ENCODE measurements at places on chromosomes 3 and 15. TPM values are rescaled to one million over a fixed set of nuclear protein-coding genes. Genes with fewer than 3 reads are reported as not detected.

GRCh38 chr3:17742102-17742879 is at the start of gene TBC1D5:
TSS of gene TBC1D5 (minus strand) at chr3:17742631. CDS start at chr3:17508570, 234,061 bp downstream.
- peak; percentile 84 for DNase-seq

DNA sequence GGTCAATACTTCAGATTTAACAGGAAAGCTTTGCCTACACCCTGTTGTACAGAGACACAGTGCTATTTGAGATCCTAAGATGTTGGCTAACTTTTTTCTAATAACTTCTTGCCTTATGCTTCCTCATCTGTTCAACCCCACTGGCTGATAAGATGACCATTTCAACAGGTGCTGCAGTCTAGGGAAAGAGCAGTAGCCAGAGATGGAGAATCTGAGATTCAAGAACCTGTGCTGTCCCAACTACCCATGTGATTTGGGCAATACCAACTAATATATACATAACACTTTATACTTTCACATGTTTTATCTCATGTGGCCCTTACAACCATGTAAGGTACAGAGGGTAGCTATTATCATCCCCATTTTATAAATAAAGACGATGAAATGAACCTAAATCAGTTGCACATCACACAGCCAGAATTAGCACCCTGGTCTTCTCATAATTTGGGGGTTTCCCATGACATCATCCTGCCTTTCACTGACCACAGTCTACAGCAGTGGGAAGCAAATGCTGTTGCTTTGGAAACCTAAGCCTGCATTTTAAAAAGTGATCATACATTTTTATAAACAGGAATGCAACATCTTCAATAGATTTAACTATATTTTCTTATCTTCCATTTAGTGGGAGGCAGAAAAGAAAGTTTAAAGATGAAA is 9.7 kb downstream of the TTC23 start:
- DNase-seq, result no peak

- DNase-seq, result no peak
Observed at GRCh38 chr3:24566927-24567326, 72.3 kb upstream of the THRB start.

- no peak for DNase-seq
Observed at GRCh38 chr3:122496508-122496907, 18.2 kb downstream of the KPNA1 start.

GRCh38 chr3:48748754-48749153 is 31.7 kb upstream of the IP6K2 start:
- no peak for DNase-seq

Gene RLBP1
- not detected for total RNA-seq

Gene IGSF10
- 0.10 TPM for total RNA-seq

Gene SPTBN5
- total RNA-seq, result 2.1 TPM
